ENCODE measurements at places on chromosomes 3 and 15.

DNA sequence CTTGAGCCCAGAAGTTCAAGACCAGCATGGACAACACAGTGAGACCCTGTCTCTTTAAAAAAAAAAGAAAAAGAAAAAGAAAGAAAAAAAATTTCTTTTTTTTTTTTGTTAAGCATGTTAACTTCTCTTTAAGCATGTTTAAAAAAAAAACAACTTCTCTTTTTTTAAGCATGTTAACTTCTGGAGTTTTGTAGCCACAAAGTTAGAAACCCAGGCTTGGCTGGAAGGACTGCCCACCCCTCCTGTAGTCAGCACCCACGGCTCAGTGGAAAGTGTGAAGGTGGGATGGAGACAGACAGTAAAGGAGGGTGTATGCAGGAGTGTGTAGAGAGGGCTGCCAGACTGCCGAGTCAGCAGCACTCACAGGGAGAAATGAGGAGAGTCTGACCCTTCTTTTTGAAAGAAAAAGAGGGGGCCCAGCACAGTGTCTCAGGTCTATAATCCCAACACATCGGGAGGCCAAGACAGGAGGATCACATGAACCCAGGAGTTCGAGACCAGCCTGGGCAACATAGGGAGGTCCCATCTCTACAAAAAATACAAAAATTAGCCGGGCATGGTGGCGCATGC, 33.2 kb downstream of the GOLGA8S start:
- no peak for DNase-seq

- peak; percentile 80 for DNase-seq
Observed at GRCh38 chr15:39580485-39581241, at the start of gene THBS1. THBS1 (plus strand) TSS chr15:39581079; CDS start chr15:39581858, 779 bp downstream.

- no peak for DNase-seq
Observed at GRCh38 chr15:39195961-39196486, 384.9 kb upstream of the THBS1 start.

GRCh38 chr15:89497231-89497630, 848 bp upstream of the RHCG start:
- DNase-seq = no peak

- peak; percentile 52 for DNase-seq
Observed at GRCh38 chr3:184448321-184449160, 68.7 kb downstream of the CHRD start.
